ENCODE measurements at places on chromosomes 3 and 15.

DNA sequence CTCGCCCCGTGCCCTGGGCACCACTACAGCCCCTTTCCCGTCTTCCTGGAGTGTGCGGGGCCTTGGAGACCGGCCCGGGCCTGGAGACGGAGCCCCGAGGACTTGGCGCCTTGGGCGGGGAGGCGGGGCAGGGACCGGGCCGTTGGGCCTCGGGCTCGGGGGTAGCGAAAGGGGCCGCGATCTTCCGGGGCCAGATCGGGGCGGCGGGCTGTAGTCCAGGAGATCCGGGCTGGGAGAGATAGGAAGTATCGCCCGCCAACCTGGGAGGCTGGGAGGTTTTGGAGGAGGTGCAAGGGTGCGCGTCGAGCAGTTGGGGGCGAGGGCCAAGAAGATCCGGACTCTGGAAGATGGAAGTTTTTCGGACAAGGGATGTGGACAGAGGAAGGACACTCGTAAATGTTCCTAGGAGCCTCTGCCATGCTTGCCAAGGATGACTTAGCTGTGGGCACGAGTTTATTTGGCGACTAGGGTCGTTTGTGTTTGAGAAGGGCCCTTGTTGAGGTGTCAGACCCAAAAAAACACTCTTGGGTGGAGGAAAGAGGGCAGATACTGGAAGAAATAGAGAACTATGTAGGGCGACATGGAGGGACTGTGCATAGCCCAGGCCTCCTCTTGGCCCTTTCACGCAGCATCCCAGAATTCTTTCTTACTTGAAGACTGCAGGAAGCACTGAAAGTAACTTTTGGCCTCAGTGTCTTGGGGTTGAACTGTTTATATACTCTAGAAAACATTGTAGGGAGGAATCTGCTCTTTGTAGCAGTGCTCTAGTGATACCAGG is 712 bp downstream of the RTF1 start:
- peak; percentile 23 for DNase-seq

GRCh38 chr15:79248183-79248582 is 34.3 kb upstream of the ANKRD34C start:
- DNase-seq = no peak

GRCh38 chr3:129317848-129318247 is 39.2 kb downstream of the HMCES start:
- DNase-seq = no peak

- no peak for DNase-seq
These were observed 98.8 kb upstream of the TNFAIP8L3 start for GRCh38 chr15:51193526-51193925.

GRCh38 chr3:101946906-101947305 is 97.6 kb downstream of the NFKBIZ start:
- no peak for DNase-seq

- DNase-seq = no peak
These were observed 366.4 kb upstream of the RASGRP1 start for GRCh38 chr15:38930851-38931572.

DNA sequence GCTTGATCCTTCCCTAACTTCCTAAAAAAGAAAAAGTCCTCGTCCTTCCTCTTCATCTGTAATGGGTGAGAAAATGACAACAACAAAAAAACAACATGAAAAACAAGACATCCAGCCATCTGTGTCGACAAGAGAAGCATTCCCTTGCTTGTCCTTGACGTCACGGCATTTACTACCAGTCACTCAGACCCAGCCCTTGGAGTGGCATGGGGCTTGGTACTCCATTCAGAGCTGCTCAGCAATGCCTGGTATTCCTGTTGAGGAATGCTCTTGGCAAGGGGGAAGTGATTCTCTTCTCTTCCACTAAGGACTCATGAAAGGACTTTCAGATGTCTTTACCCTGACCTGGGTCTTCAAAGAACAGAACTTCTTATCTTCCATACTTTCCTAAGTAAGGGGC is 339.7 kb upstream of the RASGRP1 start:
- DNase-seq = no peak

DNA sequence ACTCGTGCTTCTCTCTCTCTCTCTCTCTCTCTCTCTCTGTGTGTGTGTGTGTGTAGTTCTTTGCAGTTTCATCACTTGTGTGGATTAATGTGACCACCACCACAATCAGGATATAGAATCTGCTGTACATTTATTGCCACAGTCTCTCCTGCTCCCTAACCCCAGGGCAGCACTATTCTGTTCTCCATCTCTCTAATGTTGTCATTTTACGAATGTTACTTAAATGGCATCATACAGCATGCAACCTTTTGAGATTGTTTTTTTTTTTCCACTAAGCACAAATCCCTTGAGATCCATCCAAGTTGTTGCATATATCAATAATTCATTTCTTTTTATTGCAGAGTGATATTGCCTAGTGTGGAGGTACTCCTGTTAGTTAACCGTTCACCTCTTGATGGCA is 26.9 kb downstream of the SLCO3A1 start:
- DNase-seq = no peak

- peak; percentile 29 for DNase-seq
These were observed 35.9 kb downstream of the HMCES start for GRCh38 chr3:129314386-129315222.

DNA sequence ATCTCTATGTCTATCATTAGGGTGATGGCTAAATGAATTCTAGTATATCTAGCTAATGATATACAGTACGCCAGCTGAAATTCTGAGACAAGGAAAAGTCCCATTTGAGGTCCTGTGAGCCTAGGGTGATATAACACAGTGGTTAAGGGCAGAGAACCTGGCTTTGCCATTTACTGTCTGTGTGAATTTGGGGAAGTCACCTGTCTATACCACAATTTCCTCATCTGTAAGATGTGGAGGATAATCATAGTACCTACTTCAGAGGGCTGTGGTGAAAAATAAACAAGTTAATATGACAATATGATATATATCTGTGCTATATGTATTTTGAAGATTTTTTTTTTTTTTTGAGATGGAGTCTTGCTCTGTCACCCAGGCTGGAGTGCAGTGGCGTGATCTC is 9.8 kb upstream of the ANKDD1A start:
- DNase-seq = no peak

GRCh38 chr3:34862456-34862855 is 776.9 kb upstream of the ARPP21 start:
- no peak for DNase-seq

DNA sequence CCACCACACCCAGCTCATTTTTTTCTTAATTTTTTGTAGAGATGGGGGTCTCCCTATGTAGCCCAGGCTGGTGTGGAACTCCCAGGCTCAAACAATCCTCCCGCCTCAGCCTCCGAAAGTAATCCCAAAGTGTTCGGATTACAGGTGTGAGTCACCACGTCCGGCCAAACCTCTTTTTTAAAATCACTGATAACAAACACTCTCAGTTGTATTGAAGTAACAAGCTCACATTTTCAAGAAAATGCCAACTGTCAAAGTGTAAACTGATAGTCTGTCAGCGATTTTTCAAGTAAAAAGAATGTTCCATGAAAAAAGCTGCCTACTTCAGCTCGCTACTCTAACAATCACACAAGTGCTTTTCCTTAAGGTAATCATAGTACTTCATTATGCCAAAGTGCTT is 33.4 kb downstream of the UBXN7 start:
- no peak for DNase-seq

GRCh38 chr3:10772271-10773161 is 43.5 kb upstream of the SLC6A11 start:
- no peak for DNase-seq

DNA sequence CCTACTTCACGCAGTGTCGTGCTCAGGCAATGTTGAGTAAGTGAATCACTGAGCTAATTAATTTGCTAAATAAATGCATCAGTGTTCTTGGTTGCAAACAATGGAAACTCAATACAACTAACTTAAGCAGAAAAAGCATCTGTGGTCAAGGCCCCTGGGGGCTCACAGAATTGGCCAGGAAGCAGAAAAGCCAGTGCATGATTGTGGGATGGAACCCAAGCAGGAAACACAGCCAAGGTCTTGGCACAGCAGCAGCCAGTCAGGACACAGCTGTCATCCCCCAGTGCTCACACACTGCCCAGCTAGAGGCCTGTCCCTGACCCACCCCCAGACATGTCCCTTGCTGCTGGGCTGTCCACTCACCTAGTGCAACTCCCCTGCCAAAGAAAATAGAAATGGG is 85.9 kb downstream of the AQP9 start:
- DNase-seq = no peak

DNA sequence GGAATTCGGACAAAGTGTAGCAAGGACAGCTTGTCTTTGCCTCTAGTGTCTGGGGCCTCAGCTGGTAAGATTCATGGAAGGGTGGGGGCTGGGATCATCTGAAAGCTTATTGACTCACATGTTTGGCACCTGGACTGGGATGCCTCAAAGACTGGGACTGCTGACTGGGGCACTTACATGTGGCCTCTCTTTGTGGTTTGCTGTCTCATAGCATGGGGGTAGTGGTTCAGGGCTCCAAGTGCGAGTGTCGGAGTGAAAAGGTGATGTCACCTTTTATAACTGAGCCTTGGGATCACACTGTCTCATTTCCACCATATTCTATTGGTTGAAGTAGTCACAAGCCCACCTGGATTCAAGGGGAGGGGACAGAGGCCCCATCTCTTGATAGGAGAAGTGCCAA is 6.8 kb downstream of the MFSD1 start:
- no peak for DNase-seq

DNA sequence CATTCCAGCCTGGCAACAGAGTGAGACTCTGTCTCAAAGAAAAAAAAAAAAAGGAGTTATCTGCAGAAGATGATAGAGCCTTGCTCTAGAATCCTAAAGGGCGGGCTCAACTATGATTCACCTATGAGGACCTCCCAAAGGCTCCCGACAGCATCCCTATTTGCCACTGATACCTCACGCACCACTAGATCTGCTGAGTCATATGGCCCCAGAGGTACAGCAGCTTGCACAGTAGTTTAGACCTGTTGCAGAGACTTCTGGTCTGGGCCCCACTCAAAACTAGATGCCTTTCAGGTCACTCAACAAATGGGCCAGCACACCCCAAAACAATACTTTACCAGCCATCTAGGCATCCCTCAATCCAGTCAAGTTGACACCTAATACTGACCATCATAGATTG is 38.1 kb upstream of the PTX3 start:
- DNase-seq = no peak

GRCh38 chr3:129231331-129232119 is 17.9 kb upstream of the COPG1 start:
- no peak for DNase-seq

DNA sequence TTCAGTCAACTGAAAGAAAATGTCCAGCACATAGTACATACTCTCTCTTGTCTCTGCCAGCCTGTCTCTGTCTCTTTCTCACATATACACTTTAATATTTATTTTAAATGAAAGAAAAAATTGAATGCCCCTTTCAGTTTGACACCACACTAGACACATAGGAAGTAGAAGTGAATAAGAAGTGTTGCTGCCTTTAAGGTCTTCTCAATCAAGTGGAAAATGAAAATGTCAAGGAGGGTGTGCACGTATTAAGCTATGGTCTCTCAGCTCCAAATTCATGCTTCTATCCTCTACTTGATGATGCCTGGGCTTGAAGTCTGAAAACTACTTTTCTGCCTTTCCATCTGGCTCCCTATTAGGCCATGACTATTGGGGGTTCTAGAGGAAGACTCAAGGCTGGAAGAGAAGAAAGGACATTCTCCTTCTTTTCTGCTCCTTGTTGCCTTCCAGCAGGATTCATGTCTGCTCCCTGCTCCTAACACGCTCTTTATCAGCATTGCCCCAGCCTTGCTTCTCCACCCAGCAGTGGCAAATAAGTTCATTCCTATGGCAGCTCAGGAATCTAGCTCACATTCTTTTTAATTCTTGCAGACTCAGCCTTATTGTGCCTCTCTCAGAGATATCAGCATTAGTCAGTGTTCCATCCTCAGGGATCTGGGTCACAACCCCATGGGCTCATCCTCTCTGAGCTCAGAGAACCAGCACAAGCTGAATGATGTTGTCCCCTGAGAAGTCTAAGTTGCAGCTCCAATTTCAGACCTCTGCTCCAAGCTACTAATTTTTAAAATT is 609.1 kb upstream of the GRM7 start:
- no peak for DNase-seq

DNA sequence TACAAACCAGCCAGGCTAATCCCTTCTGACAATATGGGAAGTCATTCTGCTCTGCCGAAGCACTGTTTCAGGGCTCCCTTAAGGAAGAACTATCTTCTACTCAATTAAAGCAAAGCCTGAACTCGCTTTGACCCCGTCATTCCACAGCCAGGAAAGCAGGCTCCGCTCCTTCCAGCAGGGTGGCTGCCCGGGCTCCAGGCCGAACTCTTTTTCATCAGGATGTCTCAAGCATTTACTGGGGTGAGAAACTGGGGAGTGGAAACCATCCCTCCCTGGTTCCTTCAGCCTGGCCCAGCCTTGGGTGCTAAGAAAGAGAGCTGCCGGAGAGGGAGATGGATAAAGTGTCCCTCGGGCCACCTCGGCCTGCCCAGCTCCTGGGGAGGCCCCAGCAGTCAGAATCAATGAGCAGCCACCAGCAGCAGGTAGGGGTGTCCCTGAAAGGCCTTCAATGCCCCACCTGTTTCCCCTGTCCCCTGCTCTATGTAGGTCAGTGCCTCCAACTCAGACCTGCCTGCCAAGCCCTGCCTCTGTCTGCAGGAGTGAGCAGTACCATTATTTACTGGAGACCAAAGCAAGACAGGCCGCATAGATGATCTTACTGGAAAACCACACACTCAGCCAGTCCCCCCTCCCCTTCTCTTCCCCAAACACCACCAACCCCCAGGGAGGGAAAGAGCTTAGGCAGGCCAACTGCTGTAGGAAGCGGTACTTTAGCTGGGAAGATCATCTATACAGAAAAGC is 225.6 kb upstream of the TLE3 start:
- DNase-seq = no peak

DNA sequence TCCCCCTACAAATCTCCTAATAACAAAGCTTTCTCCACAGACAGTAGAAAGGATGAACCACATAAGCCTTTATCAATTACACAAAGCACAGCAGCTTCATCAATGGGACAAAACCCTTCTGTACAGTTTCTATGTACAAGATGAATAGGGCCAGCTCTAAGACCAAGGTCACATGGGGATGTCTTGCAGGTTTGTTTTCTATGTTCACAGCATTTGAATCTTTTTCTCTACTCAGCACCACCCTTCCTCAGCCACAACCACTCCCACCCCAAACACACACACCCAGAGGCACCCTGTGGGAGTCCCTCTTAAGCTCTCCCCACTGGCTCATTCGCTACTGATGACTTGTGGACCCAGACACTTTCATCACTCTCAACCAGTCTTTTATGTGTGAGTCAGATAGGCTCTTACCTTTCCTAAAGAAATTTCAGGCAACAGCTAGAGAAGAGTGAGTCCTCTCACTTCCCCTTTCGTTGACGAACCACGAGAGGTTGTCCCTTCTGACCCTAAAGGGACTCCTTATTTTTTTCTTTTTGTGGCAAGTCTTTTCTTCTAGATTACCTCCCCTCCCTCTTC is 57.9 kb downstream of the ARHGAP31 start:
- DNase-seq = peak; percentile 56

DNA sequence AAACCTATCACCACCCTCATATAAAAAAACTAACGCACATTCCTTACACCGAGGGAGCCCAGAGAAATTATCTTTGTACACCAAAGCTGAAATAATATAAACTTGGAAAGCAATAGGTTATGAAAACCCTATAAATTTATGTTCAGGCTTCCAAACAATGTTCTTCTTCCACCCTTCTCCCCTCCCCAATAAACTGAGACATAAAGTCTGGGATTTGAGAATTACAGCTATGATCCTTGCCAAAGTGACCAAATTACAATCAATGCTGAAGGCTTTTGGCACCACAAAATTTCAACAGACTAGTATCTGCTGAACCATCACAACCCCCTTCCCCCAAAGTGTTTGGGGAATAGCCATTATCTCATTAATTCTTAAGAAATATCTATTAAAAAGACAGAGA is 237.8 kb downstream of the FMN1 start:
- no peak for DNase-seq
